ENCODE measurements at places on chromosomes 3 and 15. TPM values are rescaled to one million over a fixed set of nuclear protein-coding genes. Genes with fewer than 3 reads are reported as not detected.

- DNase-seq, result no peak
These were observed 159.0 kb upstream of the KCNH8 start for GRCh38 chr3:18989237-18989795.

DNA sequence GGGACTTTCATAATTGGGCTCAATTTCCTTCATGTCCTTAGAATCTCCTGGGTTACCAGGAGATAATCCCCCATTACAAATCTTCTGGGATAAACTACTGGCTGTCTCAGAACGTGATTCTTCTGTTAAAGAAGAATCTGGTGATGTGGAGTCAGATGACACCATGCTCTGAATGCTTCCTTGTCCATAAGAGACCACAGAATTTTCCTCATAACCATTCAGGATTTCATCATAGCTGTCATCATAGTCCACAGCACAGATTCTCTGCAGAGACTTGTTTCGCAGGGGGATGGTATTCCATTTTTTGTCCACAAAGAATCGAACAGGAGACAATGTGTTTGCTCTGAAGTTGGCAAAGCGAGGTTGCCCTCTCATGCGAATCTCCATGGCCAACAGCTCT is 109.8 kb upstream of the TSPAN3 start:
- no peak for DNase-seq

SLC22A13 gene
- total RNA-seq, result 0.42 TPM

- DNase-seq, result no peak
These were observed 34.8 kb downstream of the PDHB start for GRCh38 chr3:58398669-58399333.

DNA sequence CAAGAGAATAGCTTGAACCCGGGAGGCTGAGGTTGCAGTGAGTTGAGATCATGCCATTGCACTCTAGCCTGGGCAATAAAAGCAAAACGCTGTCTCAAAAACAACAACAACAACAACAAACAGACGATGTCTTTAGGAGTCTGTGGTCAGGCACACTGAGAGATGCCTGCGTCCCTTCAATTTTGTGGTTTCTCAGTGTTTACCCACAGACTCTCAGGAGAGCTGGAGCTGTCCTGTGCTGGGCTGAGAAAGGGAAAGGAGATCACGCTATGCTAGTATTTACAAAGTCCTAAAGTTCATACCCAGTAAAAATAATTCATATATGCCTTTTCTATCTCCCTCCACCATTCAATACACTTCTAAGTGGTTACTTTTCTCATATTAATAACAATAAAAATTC is 6.3 kb downstream of the LAMP3 start:
- DNase-seq, result no peak

DNA sequence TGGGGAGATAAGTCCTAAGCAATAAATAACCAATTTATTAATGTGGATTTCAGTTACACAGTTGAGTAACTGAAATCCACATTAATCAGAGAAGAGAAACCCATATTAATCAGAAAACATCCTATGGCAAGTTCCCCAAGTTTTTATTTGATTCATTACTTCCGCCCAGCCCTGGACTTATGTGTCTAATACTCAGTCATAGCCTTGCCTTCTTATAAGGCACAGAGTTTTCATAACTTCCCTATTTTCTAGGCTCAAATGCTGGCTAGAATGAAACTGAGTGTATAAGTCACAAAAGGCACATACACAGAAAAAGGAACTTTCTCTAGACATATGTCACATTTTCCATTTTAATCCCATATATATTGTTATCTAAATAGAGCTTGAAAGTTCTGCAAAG is 28.8 kb downstream of the CD47 start:
- no peak for DNase-seq

- no peak for DNase-seq
These were observed 32.6 kb downstream of the HACD2 start for GRCh38 chr3:123552095-123552714.

DNA sequence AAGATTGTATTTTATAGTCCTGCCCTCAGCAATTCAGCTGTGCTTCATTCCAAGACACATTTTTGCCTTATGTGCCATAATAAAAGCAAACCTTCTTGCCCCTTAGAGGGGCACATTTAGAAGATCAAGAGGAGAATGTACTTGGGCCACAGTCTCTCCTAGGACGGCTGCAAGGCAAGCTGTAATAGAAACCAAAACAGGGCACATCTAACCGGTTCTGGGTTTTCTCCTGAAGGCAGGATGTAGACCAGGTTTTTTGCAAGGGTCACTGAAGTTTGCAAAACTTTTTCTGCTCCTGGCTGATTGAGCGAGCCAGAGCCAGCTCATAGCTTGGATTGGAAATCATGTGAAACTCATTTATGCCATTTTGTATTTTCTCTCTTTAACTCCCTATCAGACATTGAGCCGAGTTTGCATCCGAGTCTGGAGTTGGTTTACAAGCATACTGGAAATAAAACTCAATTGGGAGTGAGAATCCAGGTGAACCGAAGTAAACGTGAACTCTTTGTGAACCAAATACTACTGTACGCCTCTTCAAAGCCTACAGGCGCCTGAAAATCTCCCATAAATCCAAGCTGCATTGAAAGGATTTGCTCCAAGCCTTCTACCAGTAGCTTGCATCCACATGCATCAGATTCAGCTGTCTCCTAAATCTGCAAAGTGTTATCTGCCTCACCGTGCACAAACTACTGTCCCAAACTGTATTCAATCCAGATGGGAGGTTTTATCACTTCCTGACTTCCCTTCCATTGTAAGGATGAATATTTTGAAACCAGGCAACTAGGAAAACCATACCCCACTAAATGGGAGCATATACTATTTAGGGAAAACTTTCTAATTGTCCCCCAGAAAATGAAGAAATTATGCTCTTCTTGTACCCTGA is 60.9 kb upstream of the TSC22D2 start:
- DNase-seq, result no peak

SLC35A5 gene
- 16.9 TPM for total RNA-seq

SLC12A8 gene
- 14.8 TPM for total RNA-seq

RAB11A gene
- total RNA-seq, result 68.0 TPM

DNA sequence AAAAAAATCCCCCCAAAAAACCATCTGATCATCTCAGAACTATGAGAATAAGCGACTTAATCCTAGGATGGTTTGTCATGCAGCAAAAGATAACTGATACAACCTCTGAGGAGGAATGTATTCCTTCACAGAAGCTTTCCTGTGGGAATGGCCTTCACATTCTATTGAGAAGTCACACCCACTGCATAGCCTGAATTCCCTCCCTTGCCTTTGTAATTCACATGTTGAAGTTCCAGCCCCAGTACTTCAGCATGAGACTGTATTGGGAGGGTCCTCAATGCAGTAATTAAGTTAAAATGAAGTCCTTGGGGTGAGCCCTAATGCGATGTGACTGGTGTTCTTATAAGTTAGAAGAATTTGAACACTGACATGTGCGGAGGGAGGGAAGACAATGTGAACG is 395.2 kb downstream of the TUSC7 start:
- DNase-seq, result no peak

LYZL4 gene
- total RNA-seq, result not detected

GRCh38 chr3:27589795-27590194 is 105.6 kb upstream of the SLC4A7 start:
- DNase-seq, result no peak

DNA sequence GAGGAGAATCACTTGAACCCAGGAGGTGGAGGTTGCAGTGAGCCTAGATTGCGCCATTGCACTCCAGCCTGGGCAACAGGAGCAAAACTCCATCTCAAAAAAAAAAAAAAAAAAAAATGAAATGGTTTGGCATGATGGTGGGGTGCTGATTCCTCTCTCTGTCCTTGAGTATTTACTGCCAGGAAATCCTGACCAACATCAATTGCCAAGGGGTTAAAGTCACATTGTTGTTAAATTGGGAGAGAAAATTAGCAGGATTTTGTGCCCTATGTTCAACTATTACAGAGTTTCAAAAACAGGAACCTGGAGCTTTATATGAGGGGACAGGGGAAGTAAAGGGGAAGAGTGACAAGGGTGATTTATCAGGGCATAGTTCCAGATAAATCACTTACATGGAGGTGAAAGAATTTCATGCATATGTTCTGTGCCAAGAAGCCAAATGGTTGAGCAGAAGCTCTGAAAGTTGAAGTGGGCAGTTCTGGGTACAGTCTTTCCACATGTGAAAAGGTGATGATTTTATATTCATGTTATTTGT is 70.5 kb upstream of the TSEN2 start:
- DNase-seq, result no peak

- DNase-seq, result peak; percentile 67
These were observed 744 bp upstream of the ALDH1A2 start for GRCh38 chr15:58066042-58066867.

ARGFX gene
- total RNA-seq, result not detected

ST6GAL1 gene
- total RNA-seq, result 5.9 TPM

DNA sequence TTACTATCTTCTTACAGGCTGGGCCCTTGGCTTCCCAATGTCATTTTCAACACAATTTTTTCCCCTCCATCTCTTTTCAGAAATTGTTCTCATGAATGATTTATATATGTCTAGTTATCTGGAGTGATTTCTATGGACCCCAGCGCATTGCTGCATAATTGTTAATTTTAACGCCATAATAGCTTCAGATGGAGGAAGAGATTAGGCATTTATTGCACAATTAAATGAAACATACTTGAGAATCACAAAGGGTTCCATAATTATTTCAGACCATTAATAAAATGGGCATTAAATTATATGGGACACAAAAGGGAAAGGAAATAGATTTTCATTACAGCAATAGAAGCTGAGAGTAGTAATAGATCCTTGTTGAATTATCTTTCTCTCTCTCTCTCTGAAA is 70.3 kb upstream of the SOX14 start:
- DNase-seq, result no peak

- no peak for DNase-seq
These were observed 97.9 kb downstream of the ADCY5 start for GRCh38 chr3:123350971-123351370.
